AG09309 (cell line): ENCODE measurements at places on chromosomes 6 and 20.
A peak's percentile ranks its signal among the peaks of the same experiment; 100 is the strongest.

- DNase-seq: no peak
These were observed 22.0 kb downstream of the RANBP9 start for GRCh38 chr6:13689511-13690256.

DNA sequence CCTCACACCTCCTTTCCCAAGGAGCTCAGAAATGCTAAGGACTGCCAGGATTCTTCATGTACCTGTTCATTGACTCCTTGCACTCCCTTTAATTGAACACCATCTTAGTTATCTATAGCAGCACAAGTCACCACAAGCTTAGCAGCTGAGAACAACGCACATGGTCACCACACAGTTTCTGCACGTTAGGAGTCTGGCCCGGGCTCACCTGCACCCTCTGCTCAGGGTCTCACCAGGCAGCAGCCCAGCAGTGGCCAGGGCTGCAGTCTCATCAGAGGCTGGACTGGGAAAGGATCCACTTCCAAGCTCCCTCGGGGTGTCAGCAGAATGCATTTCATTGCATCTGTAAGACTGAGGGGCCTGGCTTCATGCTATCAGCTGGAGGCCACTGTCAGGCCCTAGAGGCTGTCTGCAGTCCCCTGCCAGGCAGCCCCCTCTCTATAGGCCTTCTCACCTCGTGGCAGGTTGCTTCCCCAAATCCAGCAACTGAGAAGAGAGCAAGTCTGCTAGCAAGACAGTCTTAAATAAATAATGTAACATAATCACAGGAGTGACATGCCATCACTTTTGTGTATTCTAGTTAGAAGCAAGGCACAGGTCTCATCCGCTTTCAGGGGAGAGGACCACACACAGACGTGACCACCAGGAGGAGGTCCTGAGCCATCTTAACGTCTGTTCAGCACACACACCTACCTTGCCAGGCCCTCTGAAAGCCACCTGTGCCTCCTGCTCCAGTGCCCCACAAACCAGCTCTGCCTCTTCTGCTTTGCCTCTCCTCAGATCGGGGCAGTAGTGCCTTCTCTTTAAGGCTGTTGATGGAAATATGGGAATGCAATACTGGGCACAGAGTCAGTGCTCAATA, 165.2 kb upstream of the CST7 start:
- DNase-seq: no peak

GRCh38 chr20:4829514-4830215, 108.0 kb downstream of the PRND start:
- no peak for DNase-seq

DNA sequence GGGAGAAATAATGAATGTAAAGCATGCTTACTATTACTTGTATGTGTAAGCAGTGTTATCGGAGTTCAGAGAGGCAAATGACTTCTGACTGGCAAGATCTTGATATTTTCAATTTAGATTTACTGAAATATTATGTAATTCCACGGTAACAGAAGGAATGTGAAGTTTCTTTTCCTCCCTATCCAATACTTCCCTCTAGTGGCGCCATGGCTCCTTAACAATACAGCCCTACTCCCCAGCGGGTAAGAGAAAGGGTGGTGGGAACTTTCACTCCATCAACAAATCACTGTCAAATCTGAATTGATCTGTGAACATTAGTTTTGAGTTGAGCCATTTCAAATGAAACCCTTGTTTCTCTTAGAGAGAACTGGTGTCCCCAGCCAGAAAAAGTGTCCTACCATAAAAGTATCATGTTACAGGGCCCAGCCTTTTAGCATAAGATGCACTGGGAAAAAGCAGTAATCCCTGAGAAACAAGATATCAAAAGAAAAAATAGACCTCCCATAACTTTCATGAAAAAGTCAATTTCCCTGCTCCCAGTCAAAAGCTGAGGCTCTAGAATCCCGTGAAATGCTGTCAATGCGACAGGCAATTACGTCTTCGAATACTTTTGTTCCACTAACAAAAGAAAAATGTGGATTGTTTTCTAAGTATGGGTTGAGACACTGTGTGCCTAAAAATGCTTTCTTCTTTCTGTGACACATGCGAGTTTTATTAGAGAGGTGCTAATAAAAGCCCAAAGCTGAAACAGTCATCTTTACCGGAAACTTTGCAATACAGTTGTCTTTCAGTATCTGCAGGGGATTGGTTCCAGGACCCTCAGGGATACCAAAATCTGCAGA, 12.9 kb downstream of the COX7A2 start:
- DNase-seq: peak; percentile 38

DNA sequence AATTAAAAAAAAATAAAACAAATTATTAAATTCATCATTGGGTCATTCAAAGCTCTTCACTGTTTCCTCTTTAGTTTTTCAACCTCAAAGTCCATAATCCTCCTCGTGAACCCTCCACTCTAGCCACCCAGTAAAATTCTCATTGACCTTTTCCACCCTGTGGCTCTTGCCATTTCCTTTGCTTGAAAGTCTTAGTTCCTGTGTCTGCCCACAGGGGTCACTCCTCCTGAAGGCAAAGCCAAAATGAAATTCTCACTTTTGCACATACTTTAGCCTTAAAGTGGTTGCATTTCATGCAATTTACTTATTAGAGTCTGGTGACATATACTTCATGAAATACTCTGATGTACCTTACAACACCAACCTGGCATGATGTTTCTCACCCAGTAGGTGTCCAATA, 263.7 kb downstream of the BMP2 start:
- no peak for DNase-seq

GRCh38 chr6:56291302-56291917, 44.0 kb upstream of the COL21A1 start:
- DNase-seq: no peak

DNA sequence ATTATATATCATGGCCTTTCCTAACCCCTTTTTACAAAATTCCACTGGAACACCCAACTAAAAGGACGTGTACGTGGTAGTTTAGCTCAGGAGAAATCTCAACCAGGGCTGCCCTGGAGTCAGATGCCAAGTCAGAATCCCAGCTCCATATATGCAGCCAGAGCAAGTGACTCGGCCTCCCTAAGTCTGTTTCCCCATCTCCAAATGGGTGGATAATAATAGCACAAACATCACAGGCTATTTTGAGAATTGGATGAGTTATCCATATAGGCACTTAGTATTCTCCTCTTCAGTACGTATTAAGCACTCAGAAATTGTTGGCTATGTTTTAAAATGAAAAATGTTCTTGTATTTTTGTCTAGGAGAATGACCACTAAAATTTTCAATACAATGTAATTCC, 481.5 kb downstream of the CD109 start:
- no peak for DNase-seq

DNA sequence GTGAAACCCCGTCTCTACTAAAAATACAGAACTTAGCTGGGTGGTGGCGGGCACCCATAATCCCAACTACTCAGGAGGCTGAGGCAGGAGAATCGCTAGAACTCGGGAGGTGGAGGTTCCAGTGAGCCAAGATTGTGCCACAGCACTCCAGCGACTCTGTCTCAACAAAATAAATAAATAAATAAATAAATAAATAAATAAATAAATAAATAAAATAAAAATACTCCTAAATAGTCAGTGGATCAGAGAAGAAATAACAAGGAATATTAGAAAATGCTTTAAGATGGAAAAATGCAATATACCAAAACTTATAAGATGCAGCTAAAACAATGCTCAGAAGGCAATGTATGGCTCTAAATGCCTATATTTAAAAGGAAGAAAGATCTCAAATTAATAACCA, 39.0 kb upstream of the SASH1 start:
- no peak for DNase-seq
